Vein endothelial cell (primary cell): ENCODE measurements at places on chromosomes 6 and 20. TPM values are rescaled to one million over a fixed set of nuclear protein-coding genes. Genes with fewer than 3 reads are reported as not detected.

The MUC22 gene
- total RNA-seq: not detected in 2 replicates

The KHDRBS2 gene
- total RNA-seq: not detected in 2 replicates

The ULBP2 gene
- 6.2 and 8.0 TPM in 2 replicates for total RNA-seq

The DZANK1 gene
- 0.98 and 1.7 TPM in 2 replicates for total RNA-seq

The RSPO3 gene
- 0.57 TPM in 1 of 2 replicates, not detected in the other for total RNA-seq

The SEL1L2 gene
- total RNA-seq: not detected in 2 replicates

The NKAPL gene
- 0.33 and 0.57 TPM in 2 replicates for total RNA-seq

The GATA5 gene
- total RNA-seq: not detected in 2 replicates

The C6orf141 gene
- total RNA-seq: 30.7 and 34.2 TPM in 2 replicates

The C6orf163 gene
- total RNA-seq: 2.9 and 3.8 TPM in 2 replicates

The GPANK1 gene
- total RNA-seq: 15.1 and 17.3 TPM in 2 replicates

The DUSP22 gene
- 30.4 and 37.5 TPM in 2 replicates for total RNA-seq

The GABRR1 gene
- total RNA-seq: 0.10 TPM in 1 of 2 replicates, not detected in the other

The DPPA5 gene
- total RNA-seq: not detected in 2 replicates

The SFTA2 gene
- not detected in 2 replicates for total RNA-seq

The TLDC2 gene
- not detected in 2 replicates for total RNA-seq

The B3GAT2 gene
- 0.10 TPM in 1 of 2 replicates, not detected in the other for total RNA-seq

The ADTRP gene
- total RNA-seq: 4.1 and 7.2 TPM in 2 replicates

The HRH3 gene
- total RNA-seq: not detected in 2 replicates

The ADGRB3 gene
- total RNA-seq: not detected in 2 replicates

The PDE10A gene
- total RNA-seq: 13.4 and 14.0 TPM in 2 replicates

The PPP1R10 gene
- total RNA-seq: 41.1 and 44.7 TPM in 2 replicates

The TREM1 gene
- total RNA-seq: not detected in 2 replicates

The LTB gene
- 3.9 and 4.7 TPM in 2 replicates for total RNA-seq

The ZSCAN16 gene
- 8.2 and 11.1 TPM in 2 replicates for total RNA-seq

The IL22RA2 gene
- total RNA-seq: not detected in 2 replicates
